Osteocyte (in vitro differentiated cells): ENCODE measurements at places on chromosomes 12 and 14. TPM values are rescaled to one million over a fixed set of nuclear protein-coding genes. Genes with fewer than 3 reads are reported as not detected.

The GPR84 gene
- total RNA-seq = not detected in 2 replicates

The AQP2 gene
- not detected in 2 replicates for total RNA-seq

The HOTAIR gene
- not detected in 2 replicates for total RNA-seq

DNA sequence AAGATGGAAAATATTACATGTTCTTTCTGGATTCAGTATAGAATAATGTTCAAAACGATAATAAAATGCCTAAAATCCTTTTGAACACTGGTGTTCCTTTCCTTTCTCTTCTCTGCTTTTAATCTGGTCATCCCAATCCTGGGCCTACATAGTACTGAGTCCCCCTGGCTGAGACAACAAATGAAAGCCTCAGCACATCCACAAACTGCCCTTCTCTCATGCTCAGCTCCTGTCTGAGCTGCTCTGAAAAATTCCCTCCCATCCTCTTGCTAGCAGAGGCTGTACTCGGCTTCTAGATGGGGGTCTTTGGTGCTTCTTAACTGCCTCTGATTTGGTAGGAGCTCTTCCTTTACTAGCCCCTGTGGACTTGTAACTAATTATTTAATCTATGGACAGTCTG lies 232.3 kb downstream of the MED13L start:
- no peak for DNase-seq

- no peak for DNase-seq
Measured at GRCh38 chr12:104454997-104455396, 1.8 kb upstream of the CHST11 start.

DNA sequence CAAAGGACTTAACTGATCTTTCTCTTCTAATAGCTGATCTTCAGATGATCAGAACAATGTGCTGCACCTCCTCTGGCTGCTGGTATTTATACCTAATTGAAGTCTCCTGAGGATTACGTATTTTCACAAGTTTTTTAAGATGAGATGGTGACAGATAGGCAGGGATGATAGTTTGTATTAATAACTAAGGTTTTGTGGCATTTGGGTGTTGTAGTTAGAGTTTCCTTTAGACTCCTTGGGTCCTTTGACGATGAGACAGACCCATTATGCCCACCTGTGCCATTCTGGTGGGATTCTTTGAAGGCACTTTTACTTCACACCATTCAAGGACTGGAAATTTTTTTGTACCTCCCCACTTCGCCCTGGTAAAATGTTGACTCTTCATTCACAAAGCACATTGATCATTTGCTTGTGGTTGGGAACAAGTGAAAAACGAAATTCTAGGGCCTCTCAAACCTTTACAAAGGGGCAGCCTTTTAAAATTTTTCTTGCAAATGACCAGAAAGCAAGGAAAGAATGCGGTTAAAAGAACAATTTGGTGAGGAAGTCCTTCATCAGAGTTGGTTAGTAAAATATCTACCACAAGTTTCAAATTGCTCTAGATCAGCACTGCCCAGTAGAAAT lies at the start of gene IFNG:
IFNG (minus strand) TSS at position 60 of the 624 bp plus-strand sequence. CDS start 125 bp downstream, outside the sequence.
- DNase-seq = no peak

- DNase-seq = no peak
Measured at GRCh38 chr12:94667031-94667540, 16.7 kb upstream of the TMCC3 start.

GRCh38 chr14:59438195-59438647 lies 27.0 kb downstream of the GPR135 start:
- DNase-seq = no peak
